ENCODE measurements at places on chromosomes 1 and 21.

- no peak for DNase-seq
Observed at GRCh38 chr1:53145942-53146708, 3.7 kb upstream of the SLC1A7 start.

DNA sequence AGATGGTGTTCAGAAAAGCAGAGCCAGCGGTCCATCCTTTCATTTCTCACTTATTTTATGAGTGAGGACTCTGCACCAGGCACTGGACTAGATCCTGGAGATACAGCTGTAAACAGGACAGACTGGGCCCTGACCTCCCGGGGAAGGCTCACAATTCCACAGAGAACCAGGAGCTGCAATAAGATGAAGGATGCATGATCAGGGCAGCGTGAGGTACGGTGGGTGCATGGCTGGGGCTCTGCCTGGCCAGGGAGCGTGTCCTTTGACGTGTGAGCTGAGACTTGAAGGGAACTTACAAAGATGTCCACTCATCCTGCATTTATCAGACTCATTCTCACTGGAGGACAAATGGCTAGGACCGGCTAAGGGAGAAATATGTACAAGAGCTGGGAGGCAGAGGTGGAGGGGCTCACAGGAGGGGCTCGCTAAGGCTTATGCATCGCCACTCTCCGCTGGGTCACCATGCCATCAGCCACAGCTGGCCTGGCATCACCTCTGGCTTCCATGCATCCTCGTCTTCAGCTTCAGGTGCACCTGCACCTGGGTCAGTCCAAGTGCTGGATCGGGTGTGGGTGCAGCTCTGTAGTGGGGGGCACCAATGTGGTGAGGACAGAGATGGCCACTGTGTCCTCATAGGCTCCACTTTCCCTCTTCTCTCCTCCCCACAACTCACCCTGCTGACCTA, 213.9 kb downstream of the TOMM20 start:
- DNase-seq: no peak

GRCh38 chr1:207077470-207078377, 10.9 kb upstream of the C4BPB start:
- no peak for DNase-seq

- DNase-seq: no peak
Observed at GRCh38 chr1:185404907-185405568, 88.0 kb upstream of the IVNS1ABP start.

DNA sequence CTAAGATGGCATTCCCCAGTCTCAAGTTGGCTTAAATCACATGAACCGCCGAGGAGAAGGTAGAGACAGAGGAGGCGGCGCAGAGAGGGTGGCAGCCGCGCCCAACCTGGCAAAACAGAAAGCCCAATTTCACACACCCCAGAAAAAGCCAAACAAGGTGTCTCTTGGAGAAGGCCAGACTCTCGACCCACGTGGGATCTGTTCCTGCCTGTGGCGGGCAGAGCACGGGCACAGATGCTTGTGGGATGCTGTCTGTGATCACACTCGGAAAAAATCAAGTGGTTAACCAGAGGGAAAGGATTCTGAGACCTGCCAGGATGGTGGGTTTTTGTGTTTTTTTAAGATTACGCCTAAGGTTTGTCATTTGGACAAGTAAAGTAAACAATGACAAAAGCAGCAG, 80.7 kb downstream of the MRPL37 start:
- DNase-seq: no peak

- DNase-seq: no peak
Observed at GRCh38 chr1:226491093-226491850, 57.3 kb upstream of the STUM start.

- no peak for DNase-seq
Observed at GRCh38 chr1:207156826-207157225, 52.8 kb downstream of the C4BPA start.

GRCh38 chr21:45155910-45156309, 81.5 kb downstream of the ADARB1 start:
- DNase-seq: no peak

GRCh38 chr1:8439015-8439702, 121.2 kb downstream of the SLC45A1 start:
- no peak for DNase-seq

DNA sequence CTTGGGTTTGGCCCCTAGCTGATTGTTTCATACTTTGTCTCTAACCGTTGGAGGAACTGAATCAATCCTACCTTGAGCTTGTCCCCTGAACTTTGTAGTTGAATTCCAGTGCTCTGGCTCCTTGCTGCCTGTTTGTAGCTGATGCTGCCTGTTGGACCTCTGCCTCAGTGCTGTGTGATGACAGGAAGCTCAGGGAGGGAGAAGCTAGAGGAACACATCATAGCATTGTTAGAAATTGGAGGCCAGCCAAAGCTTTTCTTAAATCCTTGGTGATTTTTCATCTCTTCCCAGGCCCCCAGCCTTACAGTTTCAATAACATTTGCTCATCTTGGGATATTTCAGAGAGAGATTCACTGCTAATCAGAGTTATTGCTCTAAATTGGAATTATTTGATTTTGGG, 34.0 kb downstream of the MACF1 start:
- DNase-seq: no peak

DNA sequence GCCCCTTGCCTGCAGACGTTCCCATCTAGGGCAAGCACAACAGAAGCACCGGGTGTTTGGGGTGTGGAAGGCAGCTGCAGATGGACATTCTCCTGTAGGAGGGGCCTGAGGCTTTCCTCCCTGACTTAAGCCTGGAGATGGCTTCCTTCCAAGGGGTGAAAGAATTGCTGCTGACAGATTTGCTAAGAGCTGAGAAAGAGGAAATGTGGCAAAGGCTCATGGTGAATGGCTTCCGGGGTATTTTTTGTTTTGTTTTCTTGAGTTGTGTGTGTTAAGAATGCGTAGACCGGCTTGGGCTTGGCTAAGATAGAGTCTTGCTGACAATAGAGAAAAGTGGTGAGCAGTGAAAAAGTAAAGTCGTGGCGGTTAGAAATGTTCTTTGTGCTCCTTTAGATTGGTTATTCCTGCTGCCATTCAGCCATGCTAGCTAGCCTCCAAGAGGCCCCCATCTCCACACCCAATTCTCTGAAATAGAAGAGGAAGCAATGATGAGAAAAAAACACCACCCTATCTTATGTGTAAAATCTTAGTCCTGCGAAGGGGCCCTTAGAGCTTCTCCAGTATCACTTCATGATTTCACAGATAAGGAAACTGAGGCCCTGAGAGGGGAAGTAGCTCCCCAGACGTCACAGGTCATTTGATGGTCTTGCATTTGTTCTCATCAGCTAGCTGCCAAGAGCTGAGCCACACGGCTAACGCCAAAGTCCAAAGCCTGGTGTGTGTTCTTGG, 36.9 kb downstream of the EIF2D start:
- DNase-seq: peak; percentile 80

- DNase-seq: peak; percentile 65
Observed at GRCh38 chr1:165597883-165598675, 33.0 kb upstream of the MGST3 start.

GRCh38 chr1:175070818-175071217, 3.2 kb downstream of the TNN start:
- no peak for DNase-seq

- DNase-seq: no peak
Observed at GRCh38 chr1:246875041-246876026, 56.4 kb downstream of the AHCTF1 start.

- no peak for DNase-seq
Observed at GRCh38 chr21:31576428-31576827, 83.1 kb upstream of the SOD1 start.

DNA sequence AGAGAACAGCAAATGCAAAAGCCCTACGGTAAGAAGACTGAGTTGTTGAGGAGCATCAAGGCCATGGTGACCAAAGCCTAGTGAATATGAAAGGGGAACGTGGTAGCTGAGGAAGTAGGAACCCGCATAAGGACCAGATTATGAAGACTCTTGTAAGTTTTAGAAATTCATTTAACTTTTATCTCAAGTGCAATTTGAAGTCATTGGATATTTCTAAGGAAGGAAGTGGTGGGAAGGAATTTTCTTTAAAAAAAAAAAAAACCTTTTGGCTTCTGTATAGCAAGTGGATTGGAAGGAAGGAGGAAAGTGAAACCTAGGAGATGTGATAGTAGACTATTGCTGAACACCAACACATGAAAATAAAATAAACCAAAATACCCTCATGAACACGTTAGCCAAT, 119.0 kb downstream of the TNFSF18 start:
- DNase-seq: no peak

DNA sequence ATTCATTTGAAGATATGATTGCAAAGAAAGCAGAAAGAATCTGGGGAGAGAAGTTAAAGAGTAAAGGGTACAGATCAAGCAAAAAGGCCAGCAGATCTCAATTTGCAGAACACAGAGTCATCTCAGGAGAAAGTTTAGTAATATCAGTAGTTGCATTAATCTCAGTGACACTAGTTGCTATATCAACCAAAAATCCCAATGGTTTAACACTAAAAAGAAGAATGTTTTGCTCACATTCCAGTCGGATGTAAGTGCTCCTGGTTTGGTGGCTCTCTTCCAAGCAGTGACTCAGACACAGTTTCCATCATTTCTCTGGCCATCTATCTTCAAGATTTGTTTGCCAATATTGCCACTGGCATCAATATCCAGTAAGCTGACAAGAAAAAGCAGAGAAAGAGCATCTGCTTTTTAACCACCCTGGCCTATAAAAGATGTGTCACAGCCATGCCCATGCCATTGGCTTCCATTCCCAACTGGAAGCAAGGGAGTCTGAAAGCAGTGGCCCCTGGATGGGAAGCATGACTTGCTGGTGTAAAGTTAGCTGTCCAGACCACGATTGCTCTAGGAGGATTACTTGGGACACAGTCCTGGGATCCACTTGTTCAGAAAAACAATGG, 45.5 kb upstream of the AIM2 start:
- DNase-seq: no peak

GRCh38 chr1:65174585-65174984, 26.6 kb downstream of the AK4 start:
- peak; percentile 78 for DNase-seq

- DNase-seq: no peak
Observed at GRCh38 chr1:7373251-7373650, 397.8 kb upstream of the VAMP3 start.

GRCh38 chr1:85502625-85503083, 37.7 kb upstream of the DDAH1 start:
- no peak for DNase-seq

DNA sequence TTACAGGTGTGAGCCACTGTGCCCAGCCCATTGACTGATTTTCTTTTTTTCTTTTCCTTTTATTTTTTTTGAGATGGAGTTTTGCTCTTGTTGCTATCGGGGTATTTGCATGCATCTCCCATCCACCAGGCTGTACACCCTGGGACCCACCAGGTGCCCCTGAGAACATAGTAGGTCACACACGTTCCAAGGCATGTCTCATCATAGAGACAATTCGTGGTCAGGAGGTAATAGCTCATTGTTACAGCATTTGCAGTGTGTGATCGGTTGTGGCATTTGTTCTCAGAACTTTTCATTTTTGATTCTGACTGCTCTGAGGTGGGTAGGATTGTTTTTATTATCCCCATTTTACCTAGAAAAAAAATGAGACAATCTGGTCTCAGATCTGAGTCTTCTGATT, 29.6 kb downstream of the BCL9 start:
- no peak for DNase-seq

DNA sequence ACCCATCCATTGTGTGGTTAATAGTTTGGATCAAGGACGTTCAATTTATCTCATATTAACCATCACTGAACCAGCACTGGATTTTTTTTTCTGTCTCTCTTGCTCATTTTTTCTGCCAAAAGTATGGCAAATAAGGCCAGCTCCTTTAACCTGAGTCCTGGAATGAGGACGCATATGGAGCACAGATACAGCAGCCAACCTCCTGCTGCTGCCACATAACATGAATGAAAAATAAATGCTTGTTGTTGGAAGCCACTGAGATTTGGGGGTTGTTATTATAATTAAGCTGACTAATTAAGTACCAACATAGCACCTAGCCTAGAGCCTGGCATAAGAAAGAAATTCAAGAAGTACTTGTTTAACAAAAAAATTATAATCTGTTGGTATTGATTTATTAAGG, 335.3 kb upstream of the DUSP10 start:
- DNase-seq: no peak

GRCh38 chr1:59486615-59487014, 189.7 kb downstream of the FGGY start:
- DNase-seq: no peak

- DNase-seq: no peak
Observed at GRCh38 chr1:165903672-165904071, 76.3 kb downstream of the UCK2 start.

DNA sequence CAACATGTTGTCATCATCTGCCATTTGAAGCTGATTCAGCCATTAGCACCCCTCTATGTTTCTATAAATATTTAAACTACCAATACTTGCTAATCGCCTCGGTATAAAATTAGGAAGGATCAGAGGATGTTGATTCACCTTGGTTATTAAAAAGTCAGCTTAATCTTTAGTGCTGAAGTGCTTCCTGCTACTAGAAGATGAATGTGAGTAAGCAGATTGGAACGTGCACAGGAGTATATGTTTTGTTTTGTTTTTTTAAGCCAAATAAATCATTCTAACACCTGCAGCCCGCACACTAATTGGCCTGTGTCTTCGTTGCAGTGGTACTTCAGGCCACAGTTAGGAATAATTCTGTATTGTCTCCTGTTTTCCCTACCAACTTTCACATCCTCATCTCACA, 485.7 kb downstream of the AJAP1 start:
- DNase-seq: no peak

GRCh38 chr1:118985640-118986554, 2.2 kb downstream of the TBX15 start:
- DNase-seq: no peak

DNA sequence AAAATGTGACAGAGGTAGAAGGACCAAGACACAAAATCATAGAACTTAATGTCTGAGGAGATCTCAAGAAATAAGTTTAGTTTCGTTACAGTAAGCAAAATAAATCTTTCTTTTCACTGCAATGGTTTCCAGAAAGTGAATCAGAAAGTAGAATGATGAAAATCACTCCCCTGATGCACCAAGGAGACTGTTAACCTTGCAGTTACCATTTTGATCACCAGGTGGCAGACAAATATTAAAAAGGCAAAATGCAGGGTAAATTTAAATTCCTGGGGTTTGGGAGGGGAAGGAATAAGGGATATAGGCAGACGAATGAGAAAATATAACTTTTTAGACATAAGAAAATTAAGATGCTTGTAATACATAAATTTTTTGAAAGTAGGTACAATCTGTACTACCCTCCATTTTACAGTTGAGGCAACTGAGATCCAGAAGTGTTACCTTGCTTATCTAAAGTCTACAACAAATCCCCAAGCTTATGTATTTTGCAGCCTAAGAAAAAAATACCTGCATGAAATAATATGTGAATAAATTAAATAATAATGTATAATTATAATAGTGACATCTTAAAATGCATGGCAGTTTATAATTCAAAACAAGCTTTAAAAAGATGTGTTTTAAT, 253.2 kb downstream of the CRB1 start:
- DNase-seq: no peak

GRCh38 chr1:207191776-207192175, 87.7 kb downstream of the C4BPA start:
- no peak for DNase-seq

Measured in SIG-M5 (cell line).